SK-N-DZ (cell line): ENCODE measurements at places on chromosomes 2 and 18.

DNA sequence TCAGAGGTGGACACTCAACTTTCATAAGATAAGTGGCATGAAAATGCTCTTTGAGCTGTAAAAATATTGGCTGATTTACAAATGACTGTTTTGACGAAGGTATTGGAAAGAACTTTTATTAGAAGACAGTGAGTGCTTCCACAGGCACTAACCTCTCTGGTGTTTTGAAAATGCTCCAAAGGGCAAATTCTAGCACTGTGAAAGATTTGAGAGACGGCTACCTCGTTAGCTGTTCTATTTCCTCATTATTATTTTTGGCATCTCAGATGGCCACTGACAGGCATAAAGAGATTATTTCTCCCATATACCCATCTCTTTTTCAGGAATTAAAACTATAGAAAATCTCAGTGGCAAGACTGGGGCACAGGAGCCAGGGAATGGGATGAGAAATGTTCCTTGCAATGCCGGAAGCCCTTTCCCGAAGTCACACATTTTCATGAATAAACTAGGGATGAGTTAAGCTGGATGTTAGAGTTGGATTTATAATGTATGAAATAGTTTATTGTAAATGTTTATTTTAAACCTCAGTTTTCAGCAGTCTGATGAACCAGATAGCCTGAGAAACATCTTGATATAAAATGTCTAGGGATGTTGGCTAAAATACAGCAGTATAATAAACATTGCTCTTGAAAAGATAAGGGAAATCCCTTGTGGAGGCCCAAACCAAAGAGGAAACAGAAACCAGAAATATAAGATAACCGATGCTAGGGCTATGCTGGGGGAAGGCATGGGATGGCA lies 175.7 kb downstream of the ASB1 start:
- DNase-seq = no peak

DNA sequence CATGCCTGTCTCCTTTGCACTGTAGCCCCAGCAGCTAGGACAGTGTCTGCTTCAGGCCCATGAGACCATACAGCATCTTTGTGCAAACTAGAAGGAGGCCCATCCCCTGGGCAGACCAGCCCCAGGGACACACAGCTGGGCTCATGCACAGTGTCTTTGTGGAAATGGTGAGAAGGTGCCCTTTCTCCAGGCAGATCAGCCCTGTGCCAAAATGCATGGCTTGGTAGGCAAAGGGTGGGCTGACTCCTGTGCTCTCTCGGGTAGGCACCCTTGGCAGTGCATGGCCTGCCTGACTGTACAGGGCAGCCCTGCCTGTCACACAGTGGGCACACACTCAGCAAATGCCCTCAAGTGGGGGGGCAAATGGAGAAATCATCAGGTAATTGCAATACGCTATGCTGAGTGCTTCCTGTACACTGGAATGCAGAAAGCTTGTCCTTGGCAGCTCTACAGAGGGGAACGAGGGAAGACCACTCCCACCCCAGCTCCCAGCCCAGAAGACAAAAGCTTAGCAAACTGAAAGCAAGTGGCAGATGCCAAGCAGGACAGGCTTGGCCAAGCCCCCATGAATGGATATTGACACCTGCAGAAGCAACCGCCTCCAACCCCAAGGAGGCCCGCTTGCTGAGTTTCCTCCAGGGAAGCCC lies 21.6 kb downstream of the TNS1 start:
- DNase-seq = no peak

- peak; percentile 74 for DNase-seq
Measured at GRCh38 chr2:240566203-240567136, 1.8 kb upstream of the RNPEPL1 start.

DNA sequence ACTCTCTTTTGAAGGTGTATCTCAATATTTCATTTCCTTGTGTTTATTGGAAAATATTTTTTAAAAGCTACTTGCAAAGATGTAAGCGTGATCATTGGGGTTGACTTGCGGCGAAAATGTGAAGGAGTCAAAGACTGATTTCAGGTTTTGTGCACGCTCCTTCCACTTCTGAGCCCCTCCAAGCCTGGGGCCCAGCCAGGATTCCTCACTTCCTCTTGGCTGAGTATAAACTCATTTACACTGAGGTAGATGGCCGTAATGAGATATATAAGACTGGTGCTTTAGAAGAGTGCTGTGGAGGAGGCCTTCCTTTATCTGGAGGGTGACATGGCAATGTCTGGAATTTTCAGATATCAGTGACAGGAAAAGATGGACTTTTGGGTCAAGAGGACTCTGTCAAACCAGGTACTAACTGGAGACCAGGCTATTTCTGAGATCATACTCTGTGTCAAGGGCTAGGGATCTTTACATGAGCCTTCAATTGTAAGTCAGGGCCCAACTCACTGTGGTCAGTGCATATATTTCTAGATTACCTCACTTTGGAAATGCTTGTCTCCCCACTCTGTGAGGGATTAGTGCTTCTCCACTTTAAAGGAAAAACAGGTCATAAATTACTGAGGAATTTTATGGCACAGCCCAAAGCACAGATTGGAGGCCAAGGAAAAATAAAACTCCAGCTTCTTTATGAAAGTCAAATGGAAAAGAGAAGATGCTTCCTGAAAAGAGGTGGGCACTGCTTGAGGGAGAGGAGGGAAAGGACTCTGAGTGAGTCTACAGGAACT lies 22.8 kb downstream of the PRKCE start:
- no peak for DNase-seq

DNA sequence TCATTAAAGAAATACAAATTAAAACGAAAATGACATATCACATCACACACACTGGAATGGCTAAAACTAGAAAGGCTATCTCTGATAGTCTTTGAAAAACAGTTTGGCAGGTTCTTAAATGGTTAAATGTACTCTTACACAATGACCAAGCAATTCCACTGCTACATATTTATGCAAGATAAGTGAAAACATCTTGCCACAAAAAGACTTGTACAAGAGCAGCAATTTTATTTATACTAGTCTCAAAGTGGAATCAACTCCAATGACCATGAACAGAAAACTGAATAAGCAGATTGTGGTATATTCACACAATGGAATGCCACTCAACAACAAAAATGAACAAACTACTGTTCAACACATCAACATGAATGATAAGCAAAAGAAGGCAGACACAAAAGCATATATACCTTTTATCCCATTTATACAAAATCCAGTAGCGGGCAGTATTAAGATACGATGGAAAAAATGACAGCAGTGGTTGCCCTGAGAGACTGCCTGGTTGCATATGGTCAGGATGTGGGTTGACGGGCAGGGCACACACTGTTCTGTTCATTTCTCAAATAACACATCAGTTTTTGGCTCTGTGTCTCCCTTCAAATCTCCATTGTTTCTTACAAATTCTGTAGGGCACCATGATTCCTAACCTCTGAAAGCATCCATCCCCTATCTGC lies 25.4 kb downstream of the SP100 start:
- no peak for DNase-seq

DNA sequence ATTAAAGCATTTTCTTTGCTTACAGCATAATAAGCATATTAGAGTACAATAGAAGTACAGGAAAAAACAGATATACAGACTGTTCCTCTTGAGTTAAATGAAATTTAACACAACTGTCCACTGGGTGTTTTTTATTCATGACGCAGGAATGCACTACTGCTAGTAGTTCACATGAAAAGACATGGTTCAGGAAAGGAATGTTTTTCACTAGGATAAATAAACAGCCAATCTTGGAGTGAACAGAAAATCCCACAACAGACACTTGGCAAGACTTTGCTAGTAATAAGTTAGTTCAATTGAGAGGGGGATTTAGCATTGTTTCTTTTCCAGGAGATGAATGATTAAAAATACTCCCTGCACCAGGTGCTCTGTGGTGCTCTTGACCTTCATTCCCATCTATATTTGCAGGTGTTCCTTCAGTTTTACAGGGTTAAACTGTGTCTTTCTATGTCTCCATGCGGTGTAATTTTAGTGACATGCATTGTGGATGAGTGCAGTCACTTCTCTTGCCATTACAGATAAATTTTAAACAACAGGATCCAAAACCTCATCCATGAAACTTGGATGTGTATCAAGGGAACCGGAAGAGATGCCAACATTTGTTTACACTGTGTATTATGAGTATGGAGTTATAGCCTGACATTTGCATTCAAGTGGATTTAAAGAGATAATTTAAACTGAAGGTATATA lies 796.6 kb downstream of the DSC3 start:
- no peak for DNase-seq

DNA sequence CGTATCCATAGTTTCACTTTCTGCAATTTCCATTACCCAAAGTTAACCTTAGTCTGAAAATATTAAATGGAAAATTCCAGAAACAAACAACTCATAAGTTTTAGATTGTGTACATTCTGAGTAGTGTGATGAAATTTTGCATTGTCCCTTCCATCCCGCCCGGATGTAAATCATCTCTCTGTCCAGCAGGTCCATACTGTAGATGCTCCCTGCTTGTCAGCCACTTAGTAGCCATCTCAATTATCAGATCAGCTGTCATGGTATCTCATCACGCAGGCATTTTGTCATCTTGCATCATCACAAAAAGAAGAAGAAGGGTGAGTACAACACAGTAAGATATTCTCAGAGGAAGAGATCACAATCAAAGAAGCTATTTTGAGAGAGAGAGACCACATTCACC lies 185.0 kb upstream of the STK17B start:
- DNase-seq = no peak

DNA sequence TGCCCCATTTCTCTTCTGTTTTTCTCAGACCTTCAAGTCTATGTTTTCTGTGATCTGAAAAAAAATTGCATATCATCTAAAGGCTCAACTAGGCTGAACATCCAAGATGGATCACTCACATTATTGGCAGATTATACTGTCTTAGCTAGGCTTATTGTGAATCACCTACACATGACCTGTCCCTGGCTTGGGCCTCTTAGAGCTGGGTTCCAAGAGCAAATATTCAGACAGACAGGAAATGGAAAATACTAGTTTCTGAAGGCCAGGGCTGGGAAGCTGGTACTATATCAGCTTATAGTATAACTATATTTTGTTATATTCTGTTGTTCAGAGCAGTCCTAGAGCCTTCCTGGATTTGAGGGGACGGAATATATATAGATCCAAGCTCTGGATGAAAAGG lies 90.3 kb downstream of the PIK3C3 start:
- no peak for DNase-seq

GRCh38 chr18:10261344-10262276 lies 192.8 kb upstream of the APCDD1 start:
- no peak for DNase-seq

GRCh38 chr2:229874647-229875046 lies 47.2 kb downstream of the TRIP12 start:
- DNase-seq = no peak

GRCh38 chr2:237737196-237737865 lies 61.2 kb upstream of the RBM44 start:
- no peak for DNase-seq

GRCh38 chr2:133345638-133346037 lies 222.6 kb downstream of the NCKAP5 start:
- DNase-seq = no peak

DNA sequence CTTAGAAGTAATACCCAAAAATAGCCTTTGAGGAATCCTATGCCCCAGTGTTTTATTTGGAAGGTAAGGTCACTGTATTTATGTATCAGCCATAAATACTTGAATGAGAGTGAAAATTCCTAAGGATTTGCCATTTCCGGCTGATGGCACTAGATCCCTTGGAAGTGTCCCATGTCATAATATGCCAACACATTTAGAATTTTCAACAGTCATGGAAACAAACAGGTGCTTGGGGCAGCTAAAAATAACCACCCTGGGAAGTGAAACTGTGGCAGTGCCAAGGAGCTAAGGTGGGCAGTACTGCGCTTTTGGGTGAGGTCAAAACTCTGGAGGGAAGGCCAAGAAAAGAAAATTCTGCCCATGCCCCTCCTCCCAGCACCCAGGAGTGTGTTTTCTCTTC lies 80.2 kb downstream of the TCF7L1 start:
- DNase-seq = no peak

GRCh38 chr2:15693926-15694588 lies 102.4 kb downstream of the DDX1 start:
- DNase-seq = peak; percentile 93

- DNase-seq = no peak
Measured at GRCh38 chr2:28492282-28492681, 3.6 kb upstream of the PLB1 start.

- DNase-seq = no peak
Measured at GRCh38 chr2:175136334-175137215, 31.4 kb downstream of the ATF2 start.

DNA sequence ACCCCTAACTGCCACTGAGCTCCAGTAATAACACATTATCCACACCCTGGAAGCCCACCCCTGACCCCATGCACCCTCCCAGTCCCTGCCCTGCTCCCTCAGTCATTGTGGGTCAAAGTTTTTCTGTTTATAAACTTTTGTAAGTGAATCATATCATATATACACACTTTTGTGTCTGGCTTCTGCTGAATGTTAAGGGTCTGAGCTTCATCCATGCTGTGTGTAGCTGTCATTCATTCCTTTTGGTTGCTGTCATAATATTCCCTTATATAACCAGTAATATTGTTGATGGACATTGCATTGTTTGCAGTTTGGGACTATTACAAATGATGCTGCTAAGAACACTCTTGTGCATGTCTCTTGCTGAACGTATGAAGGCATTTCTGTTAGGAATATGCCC lies 14.5 kb downstream of the CNNM4 start:
- no peak for DNase-seq

GRCh38 chr2:232310121-232310520 lies 68.4 kb upstream of the ALPP start:
- no peak for DNase-seq

- DNase-seq = no peak
Measured at GRCh38 chr2:23556929-23557328, 171.9 kb downstream of the KLHL29 start.

GRCh38 chr18:77165503-77166188 lies 33.1 kb upstream of the MBP start:
- no peak for DNase-seq

GRCh38 chr2:62789918-62790317 lies 84.4 kb downstream of the EHBP1 start:
- DNase-seq = no peak

GRCh38 chr2:219268294-219268693 lies 10.9 kb upstream of the DNAJB2 start:
- no peak for DNase-seq
